ENCODE measurements at places on chromosomes 11 and 22. TPM values are rescaled to one million over a fixed set of nuclear protein-coding genes. Genes with fewer than 3 reads are reported as not detected.

DNA sequence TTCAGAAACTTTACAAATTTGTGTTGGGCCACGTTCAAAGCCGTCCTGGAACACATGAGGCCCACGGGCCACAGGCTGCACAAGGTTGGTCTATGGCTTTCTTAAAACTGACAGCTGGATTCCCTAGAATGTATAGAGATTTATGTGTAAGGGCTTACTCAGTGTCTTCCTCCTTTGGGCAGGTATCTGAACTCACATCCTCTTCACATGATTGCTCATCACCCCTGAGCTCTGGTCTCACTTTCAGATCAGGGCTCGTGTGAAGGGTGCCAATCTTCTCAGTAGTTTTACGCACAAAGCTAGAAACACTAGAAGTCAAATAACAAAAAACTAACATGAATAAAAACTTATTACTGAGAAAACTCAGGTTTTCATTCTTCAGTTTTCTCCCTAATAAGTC is 27.1 kb downstream of the HPS5 start:
- DNase-seq = no peak

CASP5 gene
- polyA plus RNA-seq = 0.14 TPM

KREMEN1 gene
- 11.8 TPM for polyA plus RNA-seq

DNA sequence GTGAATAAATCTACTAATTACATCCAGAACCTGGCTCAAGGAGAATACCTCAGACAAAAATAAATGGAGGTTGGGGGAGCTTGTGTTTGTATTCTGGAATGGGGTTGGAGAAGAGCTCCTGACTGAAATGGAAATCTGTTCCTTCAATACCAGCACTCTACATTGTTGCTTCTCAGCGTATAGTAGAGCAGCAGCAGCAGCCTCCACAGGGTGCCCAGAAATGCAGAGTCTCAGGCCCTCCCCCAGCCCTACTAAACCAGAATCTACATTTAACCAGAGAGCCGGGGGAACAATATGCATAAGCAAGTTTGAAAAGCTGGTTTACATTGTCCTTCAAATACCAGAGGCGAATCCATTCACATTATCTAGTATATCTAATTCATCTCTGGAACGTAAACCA is 474.8 kb downstream of the NTM start:
- no peak for DNase-seq

KLHDC7B gene
- 0.03 TPM for polyA plus RNA-seq

SPCS2 gene
- polyA plus RNA-seq = 295 TPM

CHRM4 gene
- 0.14 TPM for polyA plus RNA-seq

PIK3IP1 gene
- polyA plus RNA-seq = 8.1 TPM

ADAMTS15 gene
- 41.4 TPM for polyA plus RNA-seq

CHRNA10 gene
- polyA plus RNA-seq = 0.87 TPM

- DNase-seq = no peak
Measured at GRCh38 chr11:10998674-10999073, 140.8 kb upstream of the ZBED5 start.

GRCh38 chr22:29394931-29395581 is 6.7 kb upstream of the AP1B1 start:
- DNase-seq = peak; percentile 61

DNA sequence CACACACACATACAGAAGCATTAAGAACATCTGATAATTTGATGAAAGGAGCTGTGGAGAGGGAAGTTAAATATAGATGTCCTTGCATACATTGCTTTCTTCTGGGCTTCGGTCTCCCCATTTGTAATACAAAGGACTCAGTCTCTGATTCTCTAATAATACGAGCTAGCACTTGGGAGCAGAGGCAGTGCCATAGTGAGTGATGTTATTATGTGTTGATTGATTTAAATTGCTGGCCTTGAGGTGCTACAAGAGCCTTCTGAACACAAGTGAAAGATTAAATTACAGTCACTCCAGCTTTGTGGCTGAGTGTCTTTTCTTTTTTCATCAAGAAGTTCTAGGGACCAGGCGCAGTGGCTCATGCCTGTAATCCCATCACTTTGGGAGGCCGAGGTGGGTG is 61.5 kb upstream of the HMGXB4 start:
- DNase-seq = no peak

GRCh38 chr11:121452609-121453150 is at the start of gene SORL1-AS1:
TSS of gene SORL1-AS1 (minus strand) at chr11:121452967.
- no peak for DNase-seq

PGA5 gene
- polyA plus RNA-seq = 0.11 TPM

- DNase-seq = no peak
Measured at GRCh38 chr11:104764710-104765045, 133.6 kb downstream of the CASP12 start.

SLC22A9 gene
- not detected for polyA plus RNA-seq

GRCh38 chr11:89613911-89614310 is 96.2 kb upstream of the TRIM77 start:
- DNase-seq = no peak

XKR3 gene
- not detected for polyA plus RNA-seq

RFPL1 gene
- 1.8 TPM for polyA plus RNA-seq

TMEM151A gene
- not detected for polyA plus RNA-seq

DNA sequence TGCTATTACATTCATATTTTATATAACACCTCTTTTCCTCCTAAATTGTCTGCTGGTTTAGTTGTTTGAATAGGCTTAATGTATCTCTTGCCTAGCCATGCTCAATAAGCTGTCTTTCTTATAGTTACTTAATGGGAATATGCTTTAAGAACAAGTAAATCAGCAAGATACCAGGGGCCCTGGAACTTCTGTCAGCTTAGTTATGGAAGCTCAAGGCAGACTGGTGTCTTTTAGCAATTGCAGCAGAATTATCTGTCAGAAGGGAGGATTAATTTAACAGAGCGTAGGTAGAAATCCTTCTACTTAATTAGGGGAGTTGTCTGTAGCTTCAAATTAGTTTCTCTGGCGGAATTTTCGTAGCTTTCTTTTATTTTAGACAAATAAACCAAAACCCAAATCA is 94.9 kb downstream of the C11orf91 start:
- no peak for DNase-seq

POU2F3 gene
- polyA plus RNA-seq = 2.7 TPM

DNA sequence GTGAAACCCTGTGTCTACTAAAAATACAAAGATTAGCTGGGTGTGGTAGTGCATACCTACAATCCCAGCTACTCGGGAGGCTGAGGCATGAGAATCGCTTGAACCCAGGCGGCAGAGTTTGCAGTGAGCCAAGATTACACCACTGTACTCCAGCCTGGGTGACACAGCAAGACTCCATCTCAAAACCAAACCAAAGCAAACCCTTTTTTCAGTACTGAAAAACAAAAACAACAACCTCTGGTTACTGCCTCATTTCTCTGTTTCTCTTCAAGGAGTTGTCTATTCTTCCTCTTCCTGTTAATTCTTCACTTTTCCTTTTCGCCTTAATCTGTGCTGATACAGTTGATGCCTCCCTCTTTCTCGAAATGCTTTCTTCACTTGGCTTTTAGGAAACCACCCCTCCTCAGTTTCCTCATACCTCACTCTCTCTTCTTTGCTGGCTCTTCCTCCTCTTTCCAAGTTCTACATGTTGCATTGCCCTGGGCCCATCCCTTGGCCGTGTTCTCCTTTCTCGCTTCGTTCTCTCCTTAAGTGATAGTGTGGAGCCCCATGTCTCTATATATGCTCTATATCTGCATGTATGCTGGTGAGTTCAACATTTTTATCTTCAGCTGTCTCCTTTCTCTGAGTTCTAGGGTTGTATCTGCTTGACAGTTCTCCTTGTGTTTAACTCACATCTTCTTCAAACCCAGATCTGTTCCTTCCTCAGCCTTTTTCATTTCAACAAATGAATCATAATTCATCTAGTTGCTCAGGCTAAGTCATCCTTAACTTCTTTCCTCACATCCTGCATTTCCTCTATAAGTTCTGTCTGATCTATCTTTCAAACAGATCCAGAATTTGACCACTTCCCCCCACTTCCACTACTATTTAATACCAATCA is 37.1 kb downstream of the NUCB2 start:
- no peak for DNase-seq
